Fibroblast of gingiva (primary cell): ENCODE measurements at places on chromosomes 16 and 17.

GRCh38 chr17:41864498-41864835, 756 bp downstream of the KLHL11 start:
- DNase-seq = no peak

DNA sequence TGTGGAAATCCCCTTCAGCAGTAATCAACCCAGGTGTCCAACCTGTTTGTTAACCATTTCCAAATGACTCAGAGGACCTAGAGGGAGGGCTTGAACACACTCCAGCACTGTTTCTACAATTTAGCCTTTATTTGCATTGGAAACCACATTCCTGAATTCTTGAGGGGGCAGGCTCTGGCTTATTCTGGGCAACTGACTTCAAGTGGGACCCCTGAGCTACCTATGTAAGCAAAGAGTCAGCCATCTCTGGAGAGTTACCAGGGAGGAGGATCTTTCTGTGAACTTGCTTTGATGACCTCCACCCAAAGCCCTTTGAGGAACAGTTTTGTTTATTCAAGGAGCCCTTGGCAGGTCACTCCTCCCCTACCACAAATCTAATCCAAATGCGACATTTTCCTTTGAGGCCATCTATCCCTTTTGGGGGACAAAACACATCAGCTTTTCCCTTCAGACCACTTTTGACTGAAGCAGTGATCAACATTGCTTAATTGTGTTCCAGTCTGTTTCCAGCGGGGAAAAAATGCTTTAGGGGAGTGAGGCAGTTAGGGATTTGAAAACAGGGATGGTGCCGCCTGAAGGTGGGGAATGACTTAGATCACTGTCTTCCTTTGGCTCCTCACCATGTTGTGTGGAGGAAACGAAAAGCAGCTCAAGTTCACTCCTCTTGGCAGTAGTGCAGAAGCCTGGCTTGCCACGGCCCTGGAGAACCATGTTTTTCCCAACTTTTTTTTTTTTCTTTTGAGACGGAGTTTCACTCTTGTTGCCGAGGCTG, 46.2 kb downstream of the TUBD1 start:
- DNase-seq = peak; percentile 94

DNA sequence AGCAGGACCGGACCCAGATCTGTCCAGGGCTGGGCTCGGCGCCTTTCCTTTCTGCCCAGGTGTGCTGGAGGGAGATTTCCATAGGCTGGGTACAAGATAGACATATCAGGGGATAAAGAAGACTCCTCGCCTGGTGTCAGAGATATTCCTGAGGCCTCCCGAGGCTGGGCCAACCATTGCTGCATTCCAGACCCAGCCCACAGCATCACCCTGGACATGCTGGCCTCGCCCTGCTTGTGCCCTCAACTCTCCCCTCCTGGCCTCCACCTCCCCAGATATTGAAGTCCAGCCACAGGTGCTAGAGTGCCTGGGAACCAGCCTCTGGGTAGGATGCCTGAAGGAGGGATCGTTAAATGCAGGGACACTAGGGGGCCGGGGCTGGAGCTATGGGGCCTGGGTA, 2.1 kb downstream of the CD300LG start:
- no peak for DNase-seq

DNA sequence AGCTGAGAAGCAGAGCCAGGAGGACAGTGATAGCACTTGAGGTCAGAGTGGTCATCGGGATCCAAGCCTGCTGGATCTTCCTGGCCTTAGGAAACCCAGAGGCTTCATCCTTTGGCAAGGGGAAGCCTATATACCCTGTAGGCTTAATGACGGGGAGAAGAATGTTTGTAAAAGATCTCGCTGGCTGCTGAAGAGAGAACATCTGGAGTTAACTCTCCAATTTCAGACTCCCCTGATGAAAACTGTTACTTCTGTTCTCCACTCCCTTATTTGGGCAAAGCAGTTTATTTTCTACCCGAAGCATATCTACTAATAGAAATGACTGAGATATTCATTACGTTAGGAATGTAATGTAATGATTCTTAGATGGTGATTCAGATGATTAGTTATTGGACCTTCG, 487.0 kb downstream of the CDH13 start:
- DNase-seq = peak; percentile 22

- no peak for DNase-seq
These were observed 5.9 kb upstream of the DNAH17 start for GRCh38 chr17:78583091-78583490.

- no peak for DNase-seq
These were observed 160.8 kb downstream of the CA10 start for GRCh38 chr17:51997723-51998122.

GRCh38 chr16:82832821-82833220, 206.1 kb downstream of the CDH13 start:
- DNase-seq = peak; percentile 45

GRCh38 chr17:48352630-48353029, 77.4 kb downstream of the SKAP1 start:
- DNase-seq = no peak

DNA sequence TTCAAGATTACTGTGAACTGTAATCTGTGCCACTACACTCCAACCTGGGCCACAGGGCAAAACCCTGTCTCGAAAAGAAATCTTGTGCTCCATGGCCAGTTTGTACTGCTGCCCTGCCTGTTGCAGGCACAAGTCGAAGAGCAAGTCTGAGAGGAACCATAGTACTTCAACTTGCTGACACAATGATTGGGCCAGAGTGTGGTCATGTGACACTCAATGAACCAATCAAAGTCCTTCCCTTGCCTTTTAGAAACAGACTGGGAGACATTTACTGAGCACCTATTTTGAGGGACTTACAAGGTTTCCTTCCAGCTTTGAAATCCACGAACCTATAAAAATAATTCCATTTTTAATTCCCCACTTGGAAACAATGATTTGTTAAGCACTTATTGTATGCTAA, 39.8 kb upstream of the TMC5 start:
- no peak for DNase-seq

DNA sequence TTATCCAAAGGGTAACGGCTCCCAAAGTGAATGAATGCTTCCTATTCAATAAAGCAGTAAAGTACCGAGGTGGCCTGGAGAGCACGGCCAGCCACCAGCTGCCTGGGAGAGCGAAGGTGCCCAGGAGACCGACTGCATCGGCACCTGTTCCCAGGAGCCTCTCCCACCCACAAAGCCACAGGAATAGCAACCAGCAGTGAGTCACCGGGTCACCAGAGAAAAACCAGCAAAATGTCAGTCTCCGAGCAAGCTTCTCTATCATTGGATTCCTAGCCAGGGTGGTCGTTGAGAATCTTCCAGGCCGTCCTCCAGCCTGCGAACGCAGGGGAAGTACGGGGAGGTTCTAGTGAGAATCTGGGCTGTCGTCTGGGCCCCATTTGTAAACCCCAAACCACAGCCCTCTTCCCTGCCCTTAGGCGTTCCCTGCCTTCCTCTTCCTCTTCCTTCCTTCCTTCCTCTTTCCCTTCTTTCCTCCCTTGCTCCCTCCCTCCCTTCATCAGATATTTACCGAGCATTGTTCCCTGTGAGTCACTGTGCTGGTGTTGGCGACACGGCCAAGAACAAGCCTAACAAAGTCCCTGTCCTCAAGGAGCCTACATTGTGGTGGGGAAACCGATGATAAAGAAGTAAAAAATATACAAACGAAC, 114.6 kb downstream of the SLC39A11 start:
- DNase-seq = no peak

DNA sequence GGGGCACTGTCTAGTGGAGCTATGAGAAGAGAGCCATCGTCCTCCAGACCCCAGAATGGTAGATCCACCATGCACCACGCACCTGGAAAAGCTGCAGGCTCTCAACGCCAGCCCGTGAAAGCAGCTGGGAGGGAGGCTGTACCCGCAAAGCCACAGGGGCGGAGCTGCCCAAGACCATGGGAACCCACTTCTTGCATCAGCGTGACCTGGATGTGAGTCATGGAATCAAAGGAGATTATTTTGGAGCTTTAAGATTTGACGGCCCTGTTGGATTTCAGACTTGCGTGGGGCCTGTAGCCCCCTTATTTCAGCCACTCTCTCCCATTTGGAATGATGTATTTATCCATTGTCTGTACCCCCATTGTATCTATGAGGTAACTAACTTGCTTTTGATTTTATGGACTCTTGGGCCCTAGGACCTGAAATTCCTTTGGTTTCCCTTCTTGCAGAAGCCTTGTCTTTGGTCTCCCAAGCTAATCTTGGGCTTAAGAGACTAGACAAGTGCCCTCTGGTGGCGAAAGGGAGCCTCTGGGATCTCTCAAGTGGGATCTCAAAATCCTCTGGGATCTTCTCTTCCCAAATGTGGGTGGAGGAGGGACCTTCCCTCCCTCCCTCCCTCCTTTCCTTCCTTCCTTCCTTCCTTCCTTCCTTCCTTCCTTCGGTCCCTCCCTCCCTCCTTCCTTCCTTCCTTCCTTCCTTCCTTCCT, 58.2 kb upstream of the HAPSTR1 start:
- DNase-seq = peak; percentile 58

- DNase-seq = peak; percentile 87
These were observed 11.9 kb downstream of the PIEZO1 start for GRCh38 chr16:88772871-88773811.

DNA sequence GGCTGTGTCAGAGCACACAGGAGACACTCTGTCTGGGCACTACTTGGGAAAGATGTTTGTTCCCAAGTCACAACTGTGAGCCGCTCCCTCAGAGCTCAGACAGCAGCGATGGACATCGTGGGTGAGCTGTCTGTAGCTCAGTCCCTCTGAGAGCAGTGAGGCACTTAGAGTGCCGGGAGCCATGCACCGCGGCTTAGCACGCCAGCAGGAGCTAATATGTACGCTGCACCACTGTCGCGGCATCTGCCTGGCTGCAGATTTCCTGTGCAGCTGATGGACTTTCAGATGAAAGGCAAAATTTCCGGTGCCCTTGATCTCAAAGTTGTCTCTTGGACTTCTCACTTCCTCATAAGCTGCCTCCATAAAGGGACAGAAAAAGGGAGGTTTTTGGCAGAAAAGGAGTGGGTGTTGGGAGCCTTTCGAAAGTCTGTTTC, 92.8 kb upstream of the ZNF469 start:
- no peak for DNase-seq

- DNase-seq = no peak
These were observed 47.1 kb downstream of the RPTOR start for GRCh38 chr17:80591788-80592187.

- DNase-seq = no peak
These were observed 50.5 kb downstream of the ASIC2 start for GRCh38 chr17:33242375-33243124.

- no peak for DNase-seq
These were observed 2.9 kb upstream of the CXCL16 start for GRCh38 chr17:4742629-4743028.

DNA sequence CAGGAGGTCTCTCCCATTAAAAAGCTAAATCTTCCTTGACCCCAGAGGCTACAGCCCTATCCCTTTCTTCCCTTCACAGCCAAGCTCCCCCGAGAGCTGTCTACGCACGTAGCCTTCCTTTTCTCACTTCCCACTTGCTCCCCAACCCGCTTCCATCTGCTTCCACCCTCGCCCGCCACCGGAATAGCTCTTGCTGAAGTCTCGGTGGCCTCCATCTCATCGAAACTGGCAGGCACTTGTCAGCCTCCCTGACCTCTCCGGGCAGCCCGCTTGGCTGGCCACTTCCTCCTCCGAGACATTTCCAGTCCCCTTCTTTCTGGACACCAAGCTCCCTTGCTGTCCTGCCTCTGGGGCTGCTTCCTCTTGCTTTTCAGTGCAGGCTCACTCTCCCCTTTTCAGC, 10.7 kb upstream of the EPOP start:
- no peak for DNase-seq

DNA sequence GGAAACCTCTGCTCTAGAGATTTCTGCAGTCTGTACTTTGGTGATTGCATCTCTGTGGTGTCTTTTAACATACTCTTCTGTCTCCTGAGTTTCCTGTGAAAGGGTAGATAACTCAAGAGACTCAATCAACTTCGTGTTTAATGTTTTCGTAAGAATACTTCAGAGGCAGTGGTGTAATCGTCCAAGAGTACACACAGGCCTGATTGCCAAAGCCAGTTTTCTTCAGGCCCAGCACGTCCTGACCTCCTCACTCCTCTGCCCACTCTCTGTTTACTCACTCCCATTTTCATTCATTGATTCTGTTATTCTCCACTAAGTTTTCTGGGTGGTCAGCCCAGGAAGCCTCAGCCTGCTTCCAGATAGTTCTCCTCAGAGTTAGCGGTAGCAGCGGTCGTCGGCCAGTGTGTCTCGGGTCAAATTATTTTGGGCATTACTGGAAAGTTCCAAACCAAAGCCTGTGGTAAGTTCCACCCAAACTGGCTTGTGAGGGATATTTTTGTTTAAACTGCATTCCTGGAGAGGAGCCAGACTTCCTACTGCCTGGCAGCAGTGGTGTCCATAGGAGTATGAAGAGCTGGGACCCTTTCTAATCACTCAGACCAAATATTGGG, 293.2 kb downstream of the WWOX start:
- DNase-seq = no peak

DNA sequence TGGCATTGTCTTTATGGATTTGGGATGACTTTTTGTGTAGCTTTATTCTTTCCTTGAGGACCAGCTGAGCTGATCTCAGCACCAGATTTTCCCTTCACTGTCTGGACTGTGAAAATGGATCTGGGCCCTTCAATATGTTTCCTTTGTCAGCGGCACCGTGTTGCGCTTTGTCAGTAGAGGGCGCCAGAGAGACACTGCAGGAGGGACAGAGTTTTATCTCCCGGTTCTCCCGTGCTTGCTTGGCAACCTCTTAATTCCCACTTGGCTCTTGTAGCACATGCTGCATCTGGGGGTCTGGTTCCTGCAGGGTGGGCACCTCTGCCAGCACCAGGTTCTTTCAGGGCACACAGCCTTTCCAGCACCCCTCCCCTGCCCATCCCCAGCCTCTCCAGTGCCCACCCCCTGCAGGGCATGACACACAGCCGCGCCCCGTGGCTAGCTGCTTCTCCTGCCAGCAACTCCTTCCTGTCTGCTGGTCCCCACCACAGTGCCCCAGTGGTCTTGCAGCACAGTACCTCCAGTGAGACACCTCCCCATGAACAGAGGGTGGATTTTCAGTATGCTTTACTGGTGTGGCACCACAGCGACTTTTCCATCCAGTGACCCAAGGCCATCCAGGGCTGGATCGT, 19.6 kb downstream of the OR1D5 start:
- no peak for DNase-seq

DNA sequence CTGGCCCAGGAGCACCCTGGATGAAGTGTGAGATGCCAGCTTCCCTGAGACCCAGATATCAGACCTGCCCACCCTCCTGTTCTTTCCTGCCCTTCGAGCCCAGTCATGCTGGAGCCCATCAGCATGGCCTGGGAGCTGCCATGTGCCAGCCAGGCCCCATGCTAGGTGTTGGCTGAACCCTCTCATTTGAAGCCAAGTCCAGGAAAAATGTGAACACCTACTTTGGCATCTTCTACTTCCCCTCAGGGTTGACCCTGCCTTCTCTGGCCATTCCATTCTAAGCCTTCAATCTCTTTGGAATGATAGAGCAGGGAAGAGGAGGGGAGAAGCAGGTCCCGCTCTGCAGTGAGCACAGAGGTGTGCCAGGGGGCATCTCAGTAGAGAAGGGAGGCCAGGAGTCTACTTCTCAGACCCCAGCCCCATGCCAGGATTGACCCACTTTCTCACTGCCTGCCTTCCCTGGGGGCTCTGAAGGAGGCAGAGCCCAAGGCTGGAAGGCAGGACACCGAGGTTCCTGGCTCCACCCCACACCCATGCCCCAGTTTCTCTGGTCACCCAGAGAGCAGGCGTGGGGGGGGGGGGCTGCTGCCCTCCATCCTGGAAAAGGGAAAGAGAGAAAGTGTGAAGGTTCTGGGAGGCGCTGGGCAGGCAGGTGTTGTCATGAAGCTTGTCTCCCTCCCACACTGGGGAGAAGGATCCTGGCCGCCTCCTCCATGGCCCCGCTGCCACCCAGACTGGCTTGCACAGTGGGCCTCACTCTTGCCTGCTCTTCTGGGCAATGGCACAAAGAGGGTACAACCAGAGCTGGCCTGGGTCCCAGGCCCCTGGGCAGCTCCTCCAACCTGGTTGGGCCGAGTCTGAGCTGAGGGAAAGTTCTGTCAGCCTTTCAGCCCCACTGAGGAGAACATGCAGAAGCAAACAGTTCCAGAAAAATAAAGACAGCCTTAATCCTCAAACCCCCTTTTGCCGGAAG, 9.3 kb downstream of the HDAC5 start:
- no peak for DNase-seq
